ENCODE measurements at places on chromosomes 3 and 15.

DNA sequence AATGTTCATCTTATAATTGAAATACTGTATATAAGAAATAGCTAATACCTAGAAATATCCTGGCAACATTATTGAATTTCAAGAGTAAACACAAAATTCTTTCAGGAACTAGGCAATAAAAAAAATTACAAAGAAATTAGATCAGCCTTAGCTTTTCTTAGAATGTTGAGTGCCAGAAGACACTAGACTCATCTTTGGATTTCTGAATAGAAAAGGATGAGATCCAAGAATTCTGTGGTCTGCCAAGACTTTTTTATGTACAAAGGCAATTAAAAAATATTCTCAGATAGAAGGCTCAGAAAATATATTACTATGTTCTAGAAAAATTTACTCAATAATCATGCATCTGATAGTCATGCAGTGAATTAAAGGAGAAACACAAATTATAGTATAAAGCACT lies 294.5 kb upstream of the CDIN1 start:
- no peak for DNase-seq

DNA sequence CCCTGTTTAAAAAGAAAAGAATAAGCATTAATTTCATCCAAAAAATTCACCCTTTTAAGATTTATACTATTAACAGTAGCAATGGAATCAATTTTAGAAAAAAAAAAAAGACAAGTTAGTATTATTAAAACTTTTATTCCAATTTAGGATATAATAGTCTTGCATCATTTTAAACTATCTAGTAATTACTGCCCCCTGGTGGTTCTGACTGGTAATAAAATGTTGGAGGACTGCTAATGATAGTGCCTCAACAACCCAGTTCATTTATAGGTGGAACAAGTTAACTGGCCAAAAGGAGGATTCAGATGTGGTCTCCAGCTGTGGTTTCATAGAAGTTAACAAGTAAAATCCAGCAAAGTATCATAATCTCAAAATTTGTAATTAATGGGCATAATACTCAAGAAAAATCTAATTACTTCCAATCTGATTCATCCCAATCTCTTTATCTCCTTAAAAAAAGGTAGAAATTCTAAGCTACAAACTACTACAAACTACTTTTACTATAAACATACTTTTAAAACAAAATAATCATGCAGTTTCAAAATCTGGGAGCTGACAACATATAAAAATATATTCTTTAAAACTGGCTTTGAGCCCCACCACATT lies 30.7 kb upstream of the WDR49 start:
- DNase-seq: peak; percentile 44

- peak; percentile 13 for DNase-seq
Observed at GRCh38 chr3:184716622-184717398, 4.9 kb upstream of the MAGEF1 start.

DNA sequence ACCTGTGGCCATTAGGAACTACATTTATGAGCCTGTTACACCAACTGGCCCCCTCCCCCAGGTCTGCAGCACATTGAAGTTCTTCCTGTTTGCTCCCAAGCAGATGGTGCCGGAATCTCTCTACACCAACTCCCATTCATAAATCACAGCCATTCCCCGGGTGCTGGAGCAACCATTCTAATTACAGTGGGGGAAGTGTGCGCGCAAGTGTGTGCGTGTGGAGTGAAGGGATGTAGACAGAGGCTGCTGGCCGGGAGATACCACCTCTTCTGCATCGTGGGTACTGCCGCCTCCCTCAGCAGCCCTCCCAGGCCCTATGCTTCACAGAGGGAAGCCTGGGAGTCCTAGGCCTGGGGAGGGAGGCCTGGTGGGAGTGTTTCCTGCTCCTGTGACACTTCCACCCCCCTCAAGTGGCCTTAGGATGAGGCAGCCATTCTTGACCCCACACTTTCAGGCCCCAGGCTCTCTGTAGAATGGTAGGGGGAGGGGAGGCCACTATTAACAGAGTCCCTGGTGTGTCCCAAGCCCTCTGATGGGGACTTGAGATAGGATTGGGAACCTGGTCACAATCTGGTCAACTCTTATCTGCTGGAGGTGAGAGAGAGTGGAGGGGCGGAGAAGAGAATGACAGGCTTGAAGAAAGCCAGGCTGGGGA lies 69.1 kb downstream of the MAGEF1 start:
- no peak for DNase-seq

DNA sequence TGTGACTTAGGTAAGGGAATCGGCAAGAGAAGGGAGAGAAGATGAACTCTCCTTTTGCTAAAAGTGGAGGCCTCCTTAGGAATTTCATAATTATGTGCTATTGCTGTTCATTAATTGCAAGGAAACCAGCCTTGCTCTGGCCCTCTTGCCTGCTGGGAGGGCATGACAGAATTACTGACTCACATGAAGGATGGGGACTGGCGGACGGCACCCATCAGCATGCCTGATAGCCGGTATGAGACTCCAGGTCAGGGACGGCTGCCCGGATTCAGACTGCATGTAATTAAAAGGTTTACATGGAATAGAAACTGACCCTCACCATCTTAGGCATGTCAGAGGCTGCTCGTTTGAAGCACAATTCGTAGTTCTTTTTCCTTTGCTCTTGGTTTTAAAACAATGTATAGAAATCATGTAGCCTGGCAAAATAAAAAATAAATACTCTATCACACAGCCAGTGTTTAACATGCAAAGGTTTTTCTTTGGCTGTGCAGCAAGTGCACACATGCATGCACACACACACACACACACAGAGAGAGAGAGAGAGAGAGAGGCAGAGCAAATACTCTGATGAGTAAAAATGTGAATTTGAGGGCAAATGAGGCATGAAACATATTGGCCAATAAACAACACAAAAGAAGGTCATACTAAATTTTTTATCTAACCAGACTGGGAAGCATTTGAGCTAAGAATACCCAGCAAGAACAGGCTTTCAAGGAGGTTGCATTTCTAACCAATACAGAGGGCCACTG lies 82.7 kb downstream of the FOXB1 start:
- DNase-seq: no peak

GRCh38 chr15:40940296-40940801 lies 11.2 kb downstream of the DLL4 start:
- no peak for DNase-seq

DNA sequence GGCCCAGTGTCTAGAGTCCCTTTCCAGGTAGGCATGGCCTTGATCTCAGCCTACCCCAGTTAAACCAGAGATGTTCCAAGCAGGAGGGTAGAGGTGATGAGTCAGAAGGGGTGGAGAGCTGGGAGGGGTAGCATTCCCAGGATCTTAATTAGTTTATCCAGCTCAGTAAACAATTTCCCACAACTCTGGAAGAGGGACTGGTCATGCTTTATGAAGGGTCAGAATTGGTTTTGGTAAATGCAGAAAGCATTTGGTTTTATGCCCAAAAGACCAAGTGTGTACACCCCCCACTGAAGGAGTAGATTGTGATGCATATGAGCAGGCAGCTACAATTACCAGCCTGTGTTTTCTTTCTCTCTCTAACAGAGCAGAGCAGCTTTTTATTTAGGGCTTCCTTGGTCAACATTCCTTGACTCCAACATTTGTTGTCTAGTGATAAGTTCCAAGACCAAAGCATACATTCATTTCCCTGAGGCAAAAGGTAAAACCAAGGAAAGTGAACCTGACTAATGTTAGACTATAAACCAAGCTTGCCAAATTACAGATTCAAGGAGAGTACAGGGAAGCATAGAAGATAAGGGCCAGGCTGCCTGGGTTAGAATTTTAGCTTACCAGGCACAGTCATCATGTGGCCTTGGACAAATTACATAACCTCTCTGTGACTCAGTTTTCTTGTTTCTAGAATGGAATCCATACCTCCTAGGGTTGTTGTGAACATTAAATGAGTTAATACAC lies 17.6 kb downstream of the EXOSC7 start:
- DNase-seq: peak; percentile 29
